Erythroblast (primary cell): ENCODE measurements at places on chromosomes 6 and 20.

- DNase-seq, result no peak
These were observed 110.2 kb downstream of the GJA10 start for GRCh38 chr6:90004511-90004910.

GRCh38 chr6:98747273-98747672, 87.1 kb upstream of the POU3F2 start:
- no peak for DNase-seq

- DNase-seq, result no peak
These were observed 60.9 kb upstream of the ZFAND3 start for GRCh38 chr6:37758647-37759046.

DNA sequence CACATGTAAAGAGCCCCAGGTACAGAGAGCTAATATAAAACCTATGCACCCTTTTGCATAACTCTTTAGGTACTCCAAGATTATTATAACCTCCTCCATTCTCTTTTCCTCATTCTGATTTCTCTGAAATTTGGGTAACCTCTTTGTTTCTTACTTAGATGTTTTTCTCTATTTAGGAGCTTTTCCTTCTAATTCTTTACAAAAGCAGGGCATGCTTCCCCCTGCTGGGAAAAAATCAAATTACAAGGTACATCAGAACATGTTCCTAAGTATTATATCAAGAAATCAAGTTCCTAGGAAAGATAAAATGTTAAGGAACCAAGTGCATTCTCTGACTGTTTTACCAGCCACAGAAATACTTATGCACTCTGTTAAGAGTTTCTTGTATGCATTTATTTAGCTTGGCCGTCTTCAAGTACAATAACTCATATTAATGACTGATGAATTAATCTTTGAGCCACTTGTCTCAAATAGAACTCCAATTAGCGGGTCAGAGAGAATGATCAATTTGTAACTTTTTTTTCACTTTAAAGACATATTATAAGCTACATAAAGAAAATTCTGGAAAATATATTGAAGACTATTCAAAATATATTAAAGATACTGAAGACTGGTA, 2.1 kb downstream of the KHDRBS2 start:
- peak; percentile 49 for DNase-seq

DNA sequence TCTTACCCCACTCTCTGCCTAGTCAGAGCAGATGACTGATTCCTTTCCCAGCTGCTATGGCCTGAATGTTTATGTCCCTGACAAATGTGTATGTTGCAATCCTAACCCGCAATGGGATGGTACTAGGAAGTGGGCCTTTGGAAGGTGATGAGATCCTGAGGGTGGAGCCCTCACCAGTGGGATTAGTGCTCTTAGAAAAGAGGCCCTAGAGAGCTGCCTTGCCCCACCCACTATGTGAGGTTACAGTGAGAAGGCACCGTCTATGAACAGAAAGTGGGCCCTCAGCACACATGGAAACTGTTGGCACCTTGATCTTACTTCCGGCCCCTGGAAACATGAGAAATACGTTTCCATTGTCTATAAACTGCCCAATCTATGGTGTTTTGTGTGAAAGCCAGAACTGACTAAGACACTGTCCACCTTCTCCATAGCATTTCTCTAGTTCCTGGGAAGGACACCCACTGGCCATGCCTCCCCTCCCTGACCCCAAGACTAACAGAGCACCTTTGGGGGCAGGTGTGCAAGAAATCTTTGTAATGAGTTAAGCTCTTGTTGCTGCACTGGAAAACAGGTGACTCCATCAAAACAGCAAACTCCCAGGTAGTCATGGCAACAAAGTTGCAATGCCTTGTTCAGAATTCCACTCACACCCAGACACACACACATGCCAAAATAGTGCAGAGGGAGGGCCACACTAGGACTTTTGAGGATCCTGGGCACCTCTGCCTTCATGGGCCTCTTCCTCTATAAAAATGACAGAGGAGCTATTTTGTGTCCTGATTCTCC, 16.2 kb downstream of the GABRR2 start:
- no peak for DNase-seq

GRCh38 chr6:143098054-143098671, 37.5 kb downstream of the AIG1 start:
- DNase-seq, result no peak

DNA sequence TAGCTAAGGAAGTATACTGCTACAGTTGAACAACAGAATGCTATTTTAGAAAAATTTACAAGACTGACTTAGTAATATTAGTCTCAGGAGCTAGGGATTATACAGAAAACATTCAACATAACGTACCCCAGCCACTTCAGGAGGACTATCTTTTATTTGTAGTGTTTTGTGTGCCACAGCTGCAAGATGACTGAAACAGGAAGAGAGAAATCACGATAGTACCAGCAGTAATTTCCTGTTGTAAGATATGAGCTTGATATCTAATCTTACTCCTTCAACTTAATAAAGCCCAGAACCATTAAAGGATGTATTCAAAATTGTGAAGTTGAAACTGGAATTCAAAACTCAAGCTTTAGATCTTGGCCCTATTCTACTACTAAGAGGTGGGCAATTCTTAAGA, 42.1 kb downstream of the SLC35A1 start:
- DNase-seq, result no peak

DNA sequence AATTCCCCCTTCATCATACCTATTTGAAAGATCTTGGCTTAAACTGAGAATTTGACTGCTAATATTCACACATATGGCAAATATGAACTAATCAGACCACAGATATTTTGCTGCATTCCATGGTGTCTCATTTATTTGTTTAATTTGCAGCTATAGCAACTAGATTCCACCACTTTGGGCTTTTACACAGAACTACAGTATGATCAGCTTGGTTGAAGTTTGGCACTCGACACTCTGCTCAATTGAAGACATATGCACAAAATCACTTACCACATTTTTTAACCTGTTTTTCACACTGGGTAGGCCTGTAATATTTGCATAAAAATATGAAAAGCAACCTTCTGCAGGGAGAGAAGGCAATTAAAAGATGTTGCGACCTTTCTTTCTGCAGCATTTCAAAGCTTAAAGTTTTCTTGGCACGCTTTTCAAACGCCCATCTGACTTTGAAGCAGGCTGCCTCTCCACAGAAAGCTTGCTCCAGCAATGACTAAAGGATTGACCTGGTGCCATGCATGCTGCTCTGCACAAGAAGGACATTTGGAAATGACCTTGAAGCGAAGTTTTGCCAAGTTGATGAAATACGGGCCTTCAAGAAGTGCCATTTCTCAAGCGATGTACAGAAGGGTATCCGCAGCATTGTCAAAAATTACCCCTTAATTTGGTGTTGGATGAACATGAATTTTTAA, 126.7 kb downstream of the AIG1 start:
- no peak for DNase-seq

DNA sequence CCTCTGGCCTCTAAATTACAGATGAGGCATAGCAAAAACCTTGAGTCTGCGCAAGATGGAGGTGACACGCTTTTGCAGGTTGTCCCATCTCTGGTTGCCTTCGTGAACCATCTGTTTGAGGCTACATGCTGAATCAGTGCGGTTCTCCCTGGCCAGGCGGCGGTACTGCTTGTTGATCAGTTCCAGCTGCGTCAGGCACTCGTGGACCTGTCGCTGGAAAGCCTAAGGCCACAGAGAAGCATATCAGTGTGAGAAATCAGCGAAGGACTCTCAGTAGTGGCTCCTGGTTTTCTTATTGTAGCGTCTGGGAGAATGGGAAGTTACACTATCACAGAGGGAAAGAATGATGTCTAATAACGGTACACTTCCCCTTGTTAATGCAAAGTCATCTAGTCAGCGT, 344.4 kb downstream of the ESR1 start:
- DNase-seq, result peak; percentile 2

GRCh38 chr6:91562955-91563354, 976.1 kb upstream of the MAP3K7 start:
- no peak for DNase-seq

DNA sequence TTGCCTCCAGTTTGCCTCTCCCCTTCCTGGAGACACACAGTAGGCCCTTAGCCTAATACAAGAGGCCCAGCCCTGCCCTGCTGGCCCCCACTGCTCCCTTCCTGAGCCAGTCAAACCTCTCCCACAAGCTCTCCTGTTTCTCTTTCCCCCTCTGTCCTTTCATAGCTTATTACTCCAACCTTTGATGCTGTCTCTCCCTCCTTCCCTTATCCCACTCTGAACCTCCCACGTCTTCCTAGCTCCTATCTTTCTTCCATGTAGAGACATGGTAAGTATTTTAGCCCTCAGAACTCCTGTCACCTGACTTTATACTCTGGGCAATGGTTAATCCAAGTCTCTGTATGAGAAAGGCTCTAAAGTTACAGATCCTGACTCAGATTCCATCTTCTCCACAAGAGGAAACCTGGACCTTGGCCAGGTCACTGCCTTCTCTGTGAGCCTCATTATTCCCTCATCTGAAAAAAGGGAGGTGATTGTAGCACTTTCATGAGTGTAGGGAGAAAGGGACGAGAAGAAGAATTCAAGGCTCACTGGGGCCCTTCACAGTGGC, 6.7 kb downstream of the TGIF2 start:
- DNase-seq, result no peak

DNA sequence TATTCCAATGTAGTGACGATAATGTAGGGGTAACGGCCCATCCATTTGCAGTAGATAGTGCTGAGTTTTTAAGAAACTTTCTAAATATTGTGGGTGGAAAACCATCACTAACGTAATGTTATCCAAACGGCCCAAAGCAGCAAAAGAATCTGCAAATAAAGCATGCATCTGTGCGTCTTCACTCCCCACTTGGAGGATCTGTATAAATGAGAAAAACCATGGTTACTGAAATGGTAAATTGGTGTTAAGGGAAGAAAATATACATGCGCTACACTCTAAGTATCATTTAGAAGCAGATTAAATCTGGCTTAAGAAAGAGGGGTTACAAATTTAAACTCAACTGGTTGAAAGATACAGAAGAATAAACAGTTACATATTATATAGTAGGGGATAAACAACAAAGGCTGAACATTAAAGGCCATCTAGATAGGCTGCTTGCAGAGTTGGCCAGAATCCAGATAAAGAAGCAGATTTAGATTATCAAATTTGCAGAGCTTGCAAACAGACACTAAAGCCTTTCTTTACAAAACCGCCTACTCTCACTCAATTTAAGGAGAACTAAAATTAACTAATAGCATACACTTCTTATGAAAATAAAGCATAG, 93.3 kb downstream of the SESN1 start:
- peak; percentile 3 for DNase-seq

DNA sequence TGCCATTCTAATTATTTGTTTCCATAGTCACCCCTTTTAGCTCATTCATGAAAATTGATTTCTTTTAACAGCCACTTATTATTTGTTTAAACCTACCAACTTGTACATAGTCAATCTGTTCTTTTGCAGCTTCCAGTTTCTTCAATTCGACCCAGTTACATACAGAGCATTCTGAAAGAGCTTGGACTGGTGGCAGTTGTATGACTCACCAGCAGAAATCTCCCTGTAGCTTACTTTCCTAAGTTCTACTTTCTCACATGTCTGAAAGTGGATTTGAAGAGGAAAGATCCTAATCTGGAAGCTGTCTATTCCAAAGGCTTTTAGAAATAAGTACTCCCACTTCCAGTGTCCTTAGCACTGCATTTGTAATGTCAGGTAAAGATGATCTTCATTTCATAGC, 447.9 kb downstream of the HTR1B start:
- DNase-seq, result no peak

DNA sequence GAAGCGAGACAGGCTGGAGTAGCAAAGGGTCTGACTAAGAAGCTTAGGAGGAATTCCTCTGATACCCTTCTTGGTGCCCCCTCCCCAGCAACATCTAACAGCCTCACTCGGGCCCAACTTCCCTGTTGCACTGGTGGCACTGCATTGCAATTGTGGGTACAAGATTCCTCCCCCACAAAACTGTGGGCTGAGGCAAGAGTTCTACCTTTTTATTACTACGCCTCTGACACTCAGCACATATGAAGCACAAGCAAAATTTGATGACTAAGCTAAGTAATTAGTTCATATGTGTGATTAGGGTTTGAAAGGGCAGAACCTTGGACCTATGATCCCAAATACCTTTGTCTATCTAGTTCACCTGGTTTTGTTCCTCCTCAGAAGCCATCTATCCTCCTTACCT, 83.5 kb downstream of the ZHX3 start:
- no peak for DNase-seq

DNA sequence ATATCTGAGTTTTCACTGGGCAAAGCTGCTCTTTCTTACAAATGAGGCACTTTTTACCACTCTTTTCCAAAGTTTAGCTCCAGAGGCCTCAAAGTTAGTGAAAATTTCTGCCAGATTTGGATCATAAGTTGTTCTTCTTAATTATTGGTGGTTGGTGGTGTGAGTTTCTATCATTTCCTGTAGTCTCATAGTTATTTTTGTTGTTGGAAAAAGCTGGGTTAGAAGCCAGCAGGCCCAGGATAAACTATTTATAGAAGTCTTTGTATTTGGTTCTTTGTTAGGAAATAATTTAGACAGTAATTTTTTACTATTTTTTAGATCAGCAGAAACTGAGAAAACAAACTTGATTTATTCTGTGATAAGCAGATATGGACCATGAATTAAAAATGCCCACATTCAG, 10.6 kb downstream of the PFDN4 start:
- no peak for DNase-seq

DNA sequence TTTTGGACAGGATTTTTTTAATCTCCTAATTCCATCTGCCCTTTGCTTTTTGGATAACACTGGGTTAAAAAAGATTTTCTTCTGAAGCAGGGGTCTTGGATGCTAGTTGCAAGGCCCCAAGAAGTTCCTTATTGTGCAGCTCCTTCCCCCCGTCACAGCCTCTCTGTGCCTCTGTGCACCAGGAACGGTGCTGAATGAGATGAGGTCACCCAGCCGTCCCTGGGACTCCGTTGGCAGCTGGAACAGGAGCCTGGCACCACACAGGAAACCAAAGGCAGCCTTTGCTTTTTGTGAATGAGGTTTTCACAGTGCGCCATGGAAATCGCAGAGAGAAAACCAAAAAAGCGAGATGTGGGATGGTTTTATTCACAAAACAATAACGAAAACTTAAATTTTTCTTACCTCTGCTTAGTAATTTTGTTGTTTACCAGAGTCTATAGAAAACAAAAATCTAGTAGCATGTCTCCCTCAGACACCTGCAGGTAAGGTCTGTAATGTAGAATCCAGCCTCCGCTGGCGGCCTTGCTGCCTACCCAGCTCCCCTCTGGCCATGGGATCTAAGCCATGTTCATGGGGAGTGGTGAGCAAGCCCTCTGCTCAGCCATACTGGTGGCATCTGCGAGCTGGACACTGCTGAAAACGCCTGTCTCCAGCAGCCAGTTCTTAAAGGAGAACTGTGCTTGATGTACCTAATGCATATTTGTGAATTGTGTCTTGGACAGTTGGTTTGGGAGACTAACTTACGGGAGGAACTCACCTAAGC, 40.4 kb upstream of the SYNJ2 start:
- no peak for DNase-seq

DNA sequence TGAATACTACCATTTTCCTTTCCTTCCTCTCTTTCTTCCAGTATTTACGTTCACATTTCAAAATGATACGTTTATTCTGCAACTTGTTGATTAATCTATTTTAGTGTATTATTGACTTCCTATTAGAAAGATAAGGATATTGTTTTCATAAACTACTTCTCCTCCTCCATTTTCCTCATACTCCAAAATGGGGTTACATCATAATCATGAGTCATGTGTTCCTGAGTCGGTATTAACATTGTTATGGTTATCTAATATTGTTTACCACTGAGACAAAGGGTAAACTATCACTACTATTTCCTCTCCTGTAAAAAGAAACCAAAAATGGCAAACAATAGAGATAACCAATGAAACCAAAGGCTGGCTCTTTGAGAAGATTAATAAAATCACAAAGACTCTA, 126.5 kb upstream of the CDYL start:
- no peak for DNase-seq
